ENCODE measurements at places on chromosomes 2 and 18. TPM values are rescaled to one million over a fixed set of nuclear protein-coding genes. Genes with fewer than 3 reads are reported as not detected.

PPP4R1 gene
- 46.8 TPM for total RNA-seq

GRCh38 chr18:55699233-55699765 is 111.3 kb upstream of the TCF4 start:
- DNase-seq: no peak

FAM124B gene
- not detected for total RNA-seq

G6PC2 gene
- not detected for total RNA-seq

DNA sequence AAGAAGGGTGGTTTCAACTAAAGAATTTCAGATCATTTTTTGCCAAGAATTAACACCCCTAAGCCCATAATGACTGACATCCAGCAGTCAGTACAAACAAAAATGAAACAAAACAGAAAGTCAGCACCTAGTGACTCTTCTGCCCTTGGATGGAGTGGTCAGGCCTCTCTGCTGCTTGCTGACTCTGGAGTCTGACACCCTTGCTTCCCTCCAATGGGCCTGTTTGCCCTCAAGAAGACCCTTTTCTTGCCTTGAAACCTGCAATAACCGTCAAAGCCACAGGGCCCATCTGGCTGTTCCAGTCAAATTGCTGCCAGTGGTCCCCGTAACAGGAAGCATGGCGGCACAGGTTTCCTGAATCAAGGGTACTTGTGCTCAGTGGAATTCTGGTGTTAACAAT is 27.2 kb upstream of the CYTIP start:
- DNase-seq: no peak

METTL8 gene
- 37.5 TPM for total RNA-seq

DNA sequence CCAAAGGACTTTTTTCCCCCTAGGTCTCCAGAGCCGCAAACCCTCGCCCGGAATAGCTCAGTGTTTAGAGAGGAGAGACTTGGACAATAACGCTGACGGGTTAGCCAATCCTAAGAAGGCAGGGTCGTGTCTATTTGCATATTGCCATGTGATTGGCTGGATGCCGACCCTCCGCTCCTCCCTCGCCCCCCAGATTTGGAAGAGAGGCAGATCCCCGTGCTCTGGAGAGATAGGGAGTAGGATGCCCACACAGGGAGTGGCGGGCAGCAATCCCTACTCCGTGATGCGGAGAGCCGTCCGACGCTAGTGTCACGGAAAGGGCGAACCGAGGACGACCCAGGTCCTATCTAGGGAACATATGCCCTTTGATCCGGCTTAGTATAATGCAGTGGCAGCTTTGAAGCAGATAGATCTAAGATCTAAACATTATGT is 1.4 kb downstream of the WNT6 start:
- peak; percentile 65 for DNase-seq

- DNase-seq: no peak
Measured at GRCh38 chr2:128512379-128513115, 193.9 kb upstream of the HS6ST1 start.

SALL3 gene
- total RNA-seq: not detected

DNA sequence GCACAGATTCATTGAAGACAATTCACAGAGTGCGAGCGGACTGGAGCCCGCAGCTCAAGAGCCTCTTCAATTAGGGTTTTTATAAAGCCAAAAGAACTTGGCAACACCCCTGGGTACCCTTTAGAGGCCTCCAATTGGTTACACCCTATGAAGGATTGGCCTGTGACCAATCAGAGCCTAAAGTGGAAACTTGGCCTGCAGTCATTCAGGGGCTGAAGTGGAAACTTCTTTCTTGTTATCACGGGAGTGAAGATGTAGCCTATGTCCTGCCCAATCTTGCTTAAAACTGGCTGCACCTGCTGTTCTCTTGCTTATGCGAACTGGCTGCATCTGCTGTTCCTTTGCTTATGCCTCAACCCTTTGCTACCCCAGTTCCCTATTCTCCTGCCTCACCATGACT is 1.8 kb upstream of the HJURP start:
- DNase-seq: no peak

- no peak for DNase-seq
Measured at GRCh38 chr18:77132369-77133050, at the start of gene MBP. Gene MBP (minus strand): TSS chr18:77132783. CDS start chr18:77105261, 27,522 bp downstream.

GRCh38 chr2:37555457-37555856 is 116.0 kb downstream of the CDC42EP3 start:
- no peak for DNase-seq

- no peak for DNase-seq
Measured at GRCh38 chr18:29753379-29753778, 1289.2 kb downstream of the DSC3 start.

DNA sequence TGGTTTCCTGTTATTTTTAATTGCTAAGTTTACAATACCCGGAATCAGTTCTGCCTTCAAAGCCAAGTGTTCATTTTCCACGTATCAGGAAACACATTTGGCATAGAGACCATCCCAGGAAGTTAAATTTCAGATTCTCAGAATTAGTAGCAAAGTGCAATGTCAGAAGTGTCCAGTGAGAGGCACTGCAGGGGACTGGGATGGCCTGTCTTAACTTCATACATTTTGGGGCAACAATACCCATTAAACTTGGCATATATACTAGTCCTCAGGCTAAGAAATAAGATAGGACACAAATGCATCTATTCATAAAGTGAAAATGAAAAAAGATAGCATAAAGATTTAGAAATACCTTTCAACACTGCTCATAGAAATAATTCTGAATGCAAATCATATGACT is 1.5 kb upstream of the IL1RL2 start:
- no peak for DNase-seq

FBLN7 gene
- 7.0 TPM for total RNA-seq

LDLRAD4 gene
- 61.6 TPM for total RNA-seq

LYG2 gene
- total RNA-seq: not detected

ALPG gene
- total RNA-seq: not detected

GRCh38 chr2:231250698-231251097 is 52.3 kb downstream of the ARMC9 start:
- no peak for DNase-seq

DNA sequence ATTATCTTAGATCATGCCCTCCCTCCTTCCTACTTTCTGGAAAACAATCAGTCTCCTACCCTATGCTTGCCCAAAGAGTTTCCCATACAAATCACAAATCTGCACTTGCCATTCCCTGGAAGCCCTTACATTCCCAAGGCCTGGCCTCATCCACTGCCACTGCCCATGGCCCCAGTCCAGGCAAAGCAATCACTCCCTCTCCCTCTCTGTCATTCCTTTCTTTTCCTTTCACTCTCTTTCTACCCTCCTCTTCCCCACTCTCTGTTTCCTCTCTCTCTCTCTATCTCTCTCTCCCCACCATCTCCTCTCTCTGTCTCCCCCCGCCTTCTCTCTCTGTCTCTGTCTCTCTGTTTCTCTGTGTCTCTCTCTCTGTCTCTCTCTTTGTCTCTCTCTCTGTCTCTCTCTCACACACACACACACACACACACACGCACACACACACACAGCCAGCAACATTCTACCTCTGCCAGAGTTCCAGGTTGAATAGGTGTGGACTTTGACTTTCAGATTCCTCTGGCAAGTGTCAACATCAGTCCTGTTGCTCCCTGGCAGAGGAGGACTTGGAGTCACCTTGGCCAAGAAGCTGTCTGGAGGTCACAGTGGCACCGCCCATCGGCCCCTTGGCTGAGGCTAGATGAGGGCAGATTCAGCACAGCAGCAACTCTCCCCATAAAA is 43.7 kb upstream of the NAT8 start:
- no peak for DNase-seq

- DNase-seq: no peak
Measured at GRCh38 chr18:47274961-47275360, 23.5 kb upstream of the SKOR2 start.

- no peak for DNase-seq
Measured at GRCh38 chr2:121860758-121861227, 105.3 kb downstream of the TSN start.

GRCh38 chr2:201362396-201362795 is 5.3 kb upstream of the FLACC1 start:
- DNase-seq: no peak

TUBA4B gene
- not detected for total RNA-seq

DNA sequence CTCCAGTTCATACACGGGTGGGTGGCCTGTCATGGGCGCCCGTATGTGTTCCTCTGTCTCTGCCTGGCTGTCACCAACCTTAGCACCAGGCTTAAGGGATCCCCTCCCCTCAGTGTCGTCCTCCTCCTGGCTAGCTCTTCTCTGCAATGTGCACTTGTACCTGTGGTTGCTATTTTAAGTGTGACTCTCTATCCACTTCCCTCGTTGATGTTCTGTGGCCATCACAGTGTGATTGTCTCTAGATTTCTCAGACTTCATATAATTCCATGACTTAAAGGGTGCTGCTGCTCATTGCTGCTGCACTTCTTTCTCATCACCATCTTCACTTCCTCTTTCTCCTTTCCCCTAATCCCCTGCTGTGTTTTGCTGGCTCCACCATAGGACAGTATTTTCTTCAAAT is 143.4 kb downstream of the EML6 start:
- DNase-seq: no peak

GRCh38 chr2:11329776-11330175 is 14.7 kb downstream of the ROCK2 start:
- no peak for DNase-seq

GRCh38 chr2:30709516-30709915 is 97.7 kb downstream of the CAPN13 start:
- DNase-seq: no peak
